ENCODE measurements at places on chromosomes 1 and 21.
A peak's percentile ranks its signal among the peaks of the same experiment; 100 is the strongest.

GRCh38 chr1:61295818-61296537 lies 213.6 kb downstream of the NFIA start:
- DNase-seq = no peak

DNA sequence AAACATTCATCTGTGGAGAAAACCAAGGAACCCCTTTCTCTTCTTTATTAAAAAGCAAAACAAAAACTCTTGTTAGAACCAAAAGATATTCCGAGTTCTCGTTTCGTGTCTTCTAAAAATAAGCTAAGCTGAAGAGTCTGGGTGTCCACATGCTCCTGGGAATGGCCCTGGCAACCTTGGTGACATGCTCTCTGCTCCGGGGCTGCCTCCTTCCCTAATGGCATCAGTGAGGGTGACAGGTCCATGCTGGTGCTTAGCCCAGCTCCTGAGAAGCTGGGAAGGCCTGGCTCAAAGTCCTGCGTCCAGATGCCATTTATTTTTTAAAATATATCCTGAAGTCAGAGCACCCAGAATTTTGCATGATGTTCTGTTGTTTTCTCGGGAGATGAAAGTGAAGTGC lies 24.6 kb upstream of the TRAPPC10 start:
- DNase-seq = no peak

GRCh38 chr1:115924770-115925169 lies 51.5 kb upstream of the SLC22A15 start:
- DNase-seq = no peak

GRCh38 chr1:244041466-244042120 lies 9.5 kb upstream of the ZBTB18 start:
- no peak for DNase-seq

- no peak for DNase-seq
These were observed 19.9 kb downstream of the TBX19 start for GRCh38 chr1:168300626-168301025.

DNA sequence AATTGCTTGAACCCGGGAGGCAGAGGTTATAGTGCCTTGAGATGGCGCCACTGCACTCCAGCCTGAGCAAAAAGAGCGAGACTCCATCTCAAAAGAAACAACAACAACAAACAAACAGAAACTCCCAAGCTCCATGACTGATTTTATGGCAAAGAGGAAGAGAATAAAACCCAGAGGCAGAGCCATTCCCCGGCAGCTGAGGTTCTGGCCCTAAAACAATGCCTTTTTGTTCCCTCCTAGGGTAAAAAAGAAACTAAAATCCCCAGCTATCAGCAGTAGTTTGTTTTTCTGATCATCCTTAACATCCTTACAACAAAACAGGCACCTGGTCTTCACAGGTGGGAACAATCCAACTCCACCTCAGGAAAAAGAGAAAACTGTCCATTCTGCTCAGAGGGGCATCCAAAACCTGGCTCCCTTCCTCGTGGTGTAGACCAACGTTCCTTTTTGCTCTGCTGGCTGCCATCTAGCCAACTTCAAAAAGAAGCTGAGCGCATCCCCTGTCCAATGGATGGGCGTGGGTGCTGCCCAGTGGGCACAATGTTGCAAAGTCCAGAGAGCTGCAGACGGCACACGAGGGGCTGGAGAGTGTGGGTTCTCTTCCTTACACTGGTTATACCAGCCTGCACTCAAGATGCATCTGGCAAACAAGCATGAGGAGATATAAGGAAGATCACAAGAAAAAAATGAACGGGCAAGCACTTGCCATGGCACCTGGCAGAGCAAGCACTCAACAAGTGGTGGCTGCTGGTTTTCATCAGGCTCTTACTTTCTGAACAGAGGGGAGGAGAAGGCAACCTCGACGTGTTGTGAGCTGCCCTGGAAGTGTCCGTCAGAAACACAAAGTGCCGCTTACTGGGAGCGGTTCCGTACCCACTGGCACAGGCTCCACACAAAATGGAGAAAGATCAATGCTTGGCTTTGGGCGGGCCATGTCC lies 54.7 kb downstream of the SLC66A1 start:
- no peak for DNase-seq

GRCh38 chr1:36303650-36304360 lies 2.4 kb upstream of the SH3D21 start:
- DNase-seq = no peak

DNA sequence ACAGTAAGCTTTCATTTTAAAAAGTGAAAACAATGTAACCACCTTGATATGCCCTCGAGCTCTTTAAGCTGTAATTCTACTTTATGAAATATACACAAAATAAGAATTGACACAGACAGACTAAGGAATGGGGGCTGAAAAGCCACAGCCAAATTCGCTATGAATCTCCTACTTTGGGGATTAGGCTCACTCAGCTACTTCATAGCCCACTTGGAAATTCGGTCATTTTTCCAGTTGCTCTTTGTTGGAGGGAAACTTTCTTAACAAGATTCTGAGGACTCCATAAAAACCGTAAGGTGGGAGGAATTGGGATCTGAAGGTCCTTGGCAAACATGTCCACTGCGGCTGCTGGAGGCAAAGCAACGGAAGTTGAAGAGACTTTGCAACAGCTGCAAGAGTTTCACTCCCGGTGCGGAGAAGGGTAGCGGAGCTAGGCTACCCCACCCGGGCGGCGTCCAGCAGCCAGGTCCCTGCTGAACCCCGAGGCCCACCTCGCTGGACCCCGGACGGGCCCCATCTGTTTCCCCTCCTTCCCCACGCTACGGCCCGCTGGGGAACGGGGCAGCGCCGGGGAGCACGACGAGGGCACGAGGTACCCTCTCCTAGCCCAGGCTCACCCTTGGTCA lies 634 bp downstream of the MYCBP start:
- peak; percentile 2 for DNase-seq

- DNase-seq = no peak
These were observed 148.5 kb upstream of the KCNK2 start for GRCh38 chr1:214934045-214934444.

- DNase-seq = no peak
These were observed 115.8 kb downstream of the TBX19 start for GRCh38 chr1:168396508-168396907.

- DNase-seq = no peak
These were observed 81.2 kb downstream of the PHTF1 start for GRCh38 chr1:113678159-113678469.

DNA sequence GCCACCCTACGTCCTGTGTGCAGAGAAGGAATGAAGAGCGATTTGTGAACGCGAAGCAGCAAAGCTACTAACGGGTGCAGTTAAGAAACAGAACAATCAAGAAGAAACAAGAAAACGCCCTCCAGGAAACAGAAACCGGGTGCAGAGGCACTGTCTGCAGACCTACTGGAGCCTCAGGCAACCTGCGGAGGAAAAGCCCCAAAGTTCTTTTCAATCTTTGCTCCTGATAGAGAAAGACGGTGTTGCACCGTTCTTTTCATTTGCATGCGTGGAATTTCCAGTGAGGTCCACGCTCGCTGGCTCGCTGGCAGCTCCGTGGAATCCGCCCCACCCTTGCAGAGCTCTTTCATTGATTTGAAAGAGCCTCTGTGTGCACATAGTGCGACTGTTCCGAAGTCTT lies 37.0 kb upstream of the PDE9A start:
- DNase-seq = no peak

GRCh38 chr1:2168535-2168934 lies 26.0 kb downstream of the FAAP20 start:
- no peak for DNase-seq

DNA sequence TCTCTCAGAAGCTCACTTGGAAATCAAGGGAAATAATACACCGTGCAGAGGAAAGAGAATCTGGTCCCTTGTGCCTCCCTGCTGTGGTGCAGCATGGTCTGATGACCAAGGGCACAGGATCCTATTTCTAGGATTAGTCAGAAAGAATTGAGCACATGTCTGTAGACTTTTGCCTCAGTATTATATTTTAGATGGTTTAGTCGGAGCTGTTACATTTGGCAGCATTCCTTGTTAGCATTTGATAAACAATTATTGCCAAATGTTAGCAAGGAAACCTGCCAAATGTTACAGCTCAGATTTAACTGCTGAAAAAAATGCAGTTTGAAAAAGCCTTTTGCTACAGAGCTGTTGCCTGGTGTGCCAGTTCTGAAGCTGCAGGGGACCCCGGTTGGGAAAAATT lies 183.5 kb upstream of the DPYD start:
- DNase-seq = no peak

GRCh38 chr1:24111262-24111995 lies 506 bp downstream of the MYOM3 start:
- no peak for DNase-seq

DNA sequence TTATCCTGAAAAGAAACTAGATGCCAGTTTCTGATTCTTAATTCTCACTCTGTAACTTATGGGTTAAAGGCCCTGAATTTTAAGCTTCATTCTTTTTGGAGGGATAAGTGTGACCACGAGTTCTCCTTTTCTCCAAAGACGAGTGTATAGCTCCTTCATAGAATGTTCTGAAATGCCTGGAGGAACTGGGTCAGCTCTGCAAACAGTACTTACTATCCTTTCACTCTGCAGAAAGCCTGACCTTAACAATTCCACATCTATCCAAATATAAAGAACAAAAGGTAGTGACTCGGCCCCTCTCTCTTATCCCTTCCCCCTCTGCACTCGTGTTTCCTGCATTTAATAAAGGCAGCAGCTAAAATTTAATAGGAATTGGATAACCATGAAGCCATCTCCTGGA lies 150.5 kb downstream of the LYPLAL1 start:
- no peak for DNase-seq

GRCh38 chr1:236575523-236575922 lies 28.8 kb downstream of the HEATR1 start:
- no peak for DNase-seq

- no peak for DNase-seq
These were observed 11.7 kb downstream of the C1orf216 start for GRCh38 chr1:35706846-35707600.

DNA sequence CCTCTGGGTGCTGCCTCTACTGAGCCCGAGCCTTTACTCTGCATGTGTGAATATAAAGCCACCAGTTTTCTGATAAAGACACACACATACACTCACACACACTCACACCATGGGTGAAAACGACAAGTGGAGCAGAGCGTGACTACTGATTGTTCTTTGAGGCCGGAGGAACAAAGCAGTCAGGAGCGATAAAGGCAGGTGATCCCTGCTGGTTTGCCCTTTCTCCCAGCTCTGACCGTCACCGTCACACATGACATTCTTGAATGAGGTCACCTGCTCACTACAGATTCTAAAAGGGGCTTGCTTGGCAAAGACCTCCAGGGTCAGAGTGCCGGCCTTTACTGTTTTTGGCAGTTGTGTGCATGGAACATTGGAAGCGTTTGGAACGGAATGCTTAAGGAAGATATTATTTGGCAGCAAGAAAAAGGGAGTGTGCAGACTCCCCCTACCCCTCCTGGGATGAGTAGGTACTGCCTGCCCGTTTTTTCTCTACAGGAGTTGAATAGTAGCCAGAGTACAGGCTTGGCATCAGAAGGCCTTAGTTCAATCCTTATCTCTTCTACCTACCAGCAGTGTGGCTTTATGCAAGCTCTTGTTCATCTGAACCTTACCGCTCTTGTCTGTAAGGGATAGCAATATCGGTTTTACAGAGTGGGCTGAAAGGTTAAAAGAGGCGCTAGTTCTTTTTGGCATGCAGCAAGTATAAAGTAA lies 79.7 kb downstream of the PBX1 start:
- no peak for DNase-seq

- DNase-seq = no peak
These were observed 145.6 kb downstream of the HMGB4 start for GRCh38 chr1:34009340-34009985.

DNA sequence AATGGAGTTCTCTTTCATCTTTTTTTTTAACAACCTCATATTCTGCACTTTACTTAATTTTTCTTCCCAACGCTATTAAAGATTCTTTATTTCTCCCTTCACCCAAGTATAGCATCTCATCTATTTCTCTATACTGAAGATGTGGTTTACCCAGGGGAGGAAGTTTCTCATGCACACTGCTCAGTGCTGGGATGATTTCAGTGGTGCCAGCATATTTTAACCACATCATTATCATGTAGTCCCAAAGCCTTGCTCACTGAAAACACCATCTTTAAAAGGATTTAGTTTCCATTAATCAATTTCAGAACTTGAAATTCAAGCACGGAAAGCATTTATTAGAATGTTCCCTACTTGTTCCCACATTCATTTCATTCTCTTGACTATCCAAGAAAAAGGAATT lies 725.7 kb downstream of the USP25 start:
- DNase-seq = no peak

DNA sequence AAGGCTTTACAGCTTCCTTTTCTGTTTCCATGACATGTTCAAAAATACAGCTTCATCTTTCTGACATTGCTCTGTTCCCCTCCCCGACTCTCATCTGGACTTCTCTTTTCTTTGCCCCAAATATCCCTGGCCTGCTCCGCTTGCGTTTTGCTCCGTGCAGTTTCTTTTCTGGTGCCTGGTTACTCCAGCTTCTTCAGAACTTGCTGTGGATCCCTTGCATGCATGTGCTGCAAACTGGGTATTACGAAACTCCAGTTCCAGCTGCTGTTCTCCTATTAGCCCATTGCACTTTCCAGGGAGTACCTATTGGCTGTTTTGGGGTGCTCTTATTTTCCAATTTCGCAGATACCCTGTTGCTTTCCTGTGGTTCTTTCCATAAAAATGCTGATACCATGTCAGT lies 9.9 kb upstream of the NDC1 start:
- no peak for DNase-seq

DNA sequence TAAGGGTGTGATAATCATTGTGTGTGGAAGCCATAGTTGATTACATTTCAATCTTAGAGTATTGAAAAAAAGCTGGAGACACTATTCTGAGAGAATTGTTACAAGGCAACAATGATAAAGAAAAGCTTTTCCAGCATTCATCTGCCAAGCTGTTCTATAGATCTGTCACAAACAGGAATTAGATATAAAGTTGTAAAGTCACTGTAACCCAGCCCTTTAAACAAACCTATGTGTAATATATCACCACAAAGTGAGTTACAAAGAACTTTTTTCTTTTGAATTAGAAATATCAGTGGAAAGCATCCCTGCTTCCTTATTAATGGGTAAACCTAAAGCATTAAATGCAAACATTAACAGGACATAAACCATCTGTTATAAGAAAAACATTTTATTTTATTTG lies 55.4 kb downstream of the RPAP2 start:
- DNase-seq = no peak

DNA sequence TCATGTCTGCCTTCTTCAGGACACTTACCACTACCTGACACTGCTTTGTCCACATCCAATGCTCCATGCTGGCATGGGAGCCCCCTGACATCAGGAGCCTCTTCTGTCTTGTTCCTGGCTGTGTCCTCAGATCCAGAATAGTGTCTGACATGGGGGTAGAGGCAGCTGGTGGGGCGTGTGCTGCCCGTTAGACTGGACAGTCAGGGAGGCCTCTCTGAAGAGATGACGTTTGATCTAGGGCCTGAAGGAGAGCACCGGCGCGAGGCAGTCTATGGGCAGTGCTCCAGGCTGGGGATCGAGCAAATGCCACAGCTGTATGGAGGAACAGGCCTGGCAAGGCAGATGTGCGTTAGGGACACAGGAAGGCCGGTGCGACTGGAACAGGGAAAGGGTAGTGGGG lies 16.6 kb downstream of the SLC9A1 start:
- DNase-seq = no peak

- DNase-seq = no peak
These were observed 37.3 kb downstream of the MACO1 start for GRCh38 chr1:25468033-25468432.

Measured in stimulated activated CD8-positive, alpha-beta memory T cell treated with anti-CD3 and anti-CD28 coated beads, Interleukin-2, amount 100 ng/mL, for 1 hour (primary cell).